ENCODE measurements at places on chromosomes 6 and 20.

GRCh38 chr6:157226026-157226625 lies 97.2 kb downstream of the TMEM242 start:
- DNase-seq: no peak

DNA sequence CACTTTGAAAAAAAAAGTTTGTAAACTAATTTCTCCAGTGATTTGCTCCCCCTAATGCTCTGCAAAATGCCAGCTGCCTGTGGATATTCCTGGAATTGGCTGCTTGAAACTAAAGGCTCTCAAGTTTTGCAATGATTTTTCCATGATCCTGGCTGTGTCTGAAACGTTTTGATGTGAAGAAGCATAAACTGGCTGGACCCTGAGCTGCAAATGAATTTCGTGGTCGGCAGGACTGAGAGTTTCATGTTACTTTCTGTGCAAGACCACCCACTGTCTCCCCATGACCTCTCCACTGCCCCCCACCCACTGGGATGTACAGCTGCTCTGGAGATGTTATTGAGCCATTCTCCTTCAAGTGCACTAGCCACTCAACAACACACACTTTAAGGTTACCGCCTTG lies 171.3 kb upstream of the SSTR4 start:
- DNase-seq: no peak

DNA sequence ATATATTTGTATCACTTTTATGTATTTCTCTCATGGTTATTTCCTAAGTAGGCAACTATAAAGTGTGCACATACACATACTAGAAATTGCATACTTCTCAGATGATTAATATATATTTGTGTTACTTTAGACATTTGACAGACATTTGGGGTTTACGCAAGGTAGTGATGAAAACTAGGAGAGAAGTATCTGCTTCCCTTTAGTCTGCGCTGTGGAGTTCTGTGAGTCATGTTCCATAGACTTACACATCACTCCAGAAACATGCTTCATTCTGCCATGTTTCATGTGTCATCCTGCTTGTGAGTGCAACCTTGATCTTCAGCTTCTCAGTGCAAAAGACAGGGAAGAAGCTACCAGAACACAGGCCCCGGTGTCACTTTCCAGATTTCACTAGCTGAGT lies 200.7 kb upstream of the BMP2 start:
- DNase-seq: no peak

DNA sequence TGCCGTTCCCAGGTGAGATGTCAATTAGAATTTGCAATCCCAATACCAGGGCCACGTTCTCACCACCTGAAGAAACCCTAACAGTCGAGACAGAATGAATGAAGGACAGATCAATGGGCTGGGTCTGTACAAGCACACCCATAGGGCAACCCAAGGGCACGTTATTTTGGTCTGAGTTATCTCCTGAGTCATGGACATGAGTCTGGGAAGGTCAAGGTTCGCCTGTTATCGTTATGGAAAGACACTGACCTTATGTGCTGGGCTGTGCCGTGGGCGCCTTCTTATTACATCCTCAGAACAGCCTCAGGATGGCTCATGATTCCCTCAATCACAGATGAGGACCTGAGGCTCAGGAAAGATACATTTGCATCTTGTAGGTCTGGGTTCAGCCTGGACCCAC lies 175.0 kb upstream of the SULF2 start:
- DNase-seq: no peak

DNA sequence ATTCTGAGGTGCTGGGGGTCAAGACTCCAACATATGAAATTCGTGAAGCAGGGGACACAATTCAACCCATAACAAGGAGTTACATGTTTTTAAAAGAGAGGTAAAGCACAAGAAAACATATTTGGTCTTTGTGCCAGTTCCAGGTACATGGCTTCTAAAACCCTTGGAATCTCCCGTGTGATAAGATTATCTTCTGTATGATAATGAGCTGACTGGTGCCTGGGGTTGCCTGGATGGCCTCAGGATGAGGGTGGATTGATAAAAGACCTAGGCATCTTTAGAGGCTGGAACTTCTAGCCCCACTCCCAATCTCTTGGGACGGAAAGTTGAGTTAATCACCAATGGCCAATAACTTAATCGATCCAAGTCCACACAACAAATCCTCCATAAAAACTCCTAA lies 87.0 kb downstream of the FAM217A start:
- no peak for DNase-seq

GRCh38 chr6:69887026-69887425 lies 20.7 kb downstream of the COL19A1 start:
- no peak for DNase-seq

DNA sequence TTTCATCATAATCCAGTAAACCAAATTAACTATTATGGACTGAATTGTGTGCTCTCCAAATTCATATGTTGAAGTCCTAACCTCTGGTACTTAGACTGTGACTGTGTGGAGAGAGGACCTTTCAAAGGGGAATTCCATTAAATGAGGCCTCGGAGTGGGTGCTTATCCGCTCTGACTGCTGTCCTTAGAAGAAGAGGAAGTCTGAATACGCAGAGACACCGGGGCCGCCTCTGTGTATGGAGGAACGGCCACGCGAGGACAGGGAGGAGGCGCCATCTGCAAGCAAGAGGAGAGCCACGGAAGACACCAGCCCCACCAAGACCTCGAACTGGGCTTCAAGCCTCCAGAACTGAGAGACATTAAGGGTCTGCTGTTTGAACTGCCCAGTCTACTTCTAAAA lies 35.6 kb upstream of the RPS6KA2 start:
- DNase-seq: no peak

DNA sequence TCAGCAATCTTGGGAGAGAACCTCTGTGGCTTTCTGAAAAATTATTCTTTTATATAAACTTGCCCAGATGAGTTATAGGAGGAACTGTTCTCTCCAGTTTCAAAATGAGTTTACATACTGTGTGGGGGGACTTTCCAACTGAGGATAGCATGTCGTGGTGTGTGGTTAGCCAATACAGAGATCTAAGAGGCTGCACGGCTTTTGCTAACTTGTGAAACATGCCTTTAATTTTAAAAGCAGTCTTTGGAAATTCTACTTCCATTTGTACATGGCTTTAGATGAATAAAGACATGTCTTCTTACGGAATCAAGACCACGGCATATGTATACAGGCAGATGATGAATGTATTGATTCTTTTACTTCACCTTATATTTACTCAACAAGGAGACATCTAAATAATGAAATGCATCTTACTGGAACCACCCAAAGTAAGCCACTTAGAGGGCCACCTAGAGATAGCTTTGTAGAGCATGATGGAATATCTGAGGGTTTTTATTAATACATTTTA lies 39.8 kb downstream of the HIVEP1 start:
- no peak for DNase-seq

Data from CD4-positive, alpha-beta T cell (primary cell).